Right renal cortex interstitium (tissue), 3 donors: ENCODE measurements at places on chromosomes 16 and 17.

DNA sequence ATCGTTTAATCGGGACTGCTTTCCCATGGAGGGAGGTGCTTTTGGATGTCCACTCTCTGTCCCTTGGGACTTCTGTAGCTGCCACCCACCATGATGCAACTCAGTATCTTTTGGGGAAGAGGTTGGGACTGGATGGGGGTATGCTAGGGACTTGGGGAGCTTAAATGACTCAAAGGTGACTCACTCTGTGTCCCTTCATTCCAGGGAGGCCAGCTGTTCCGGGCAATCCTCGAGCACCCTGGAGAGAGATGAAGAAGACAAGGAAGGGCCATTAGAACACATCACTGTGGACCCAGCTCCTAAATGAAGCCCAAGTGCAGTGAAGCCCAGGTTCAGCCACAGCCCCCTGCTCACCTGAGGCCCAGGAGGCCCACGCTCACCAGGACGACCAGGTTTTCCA is 4.6 kb downstream of the COL1A1 start:
- no peak for DNase-seq

DNA sequence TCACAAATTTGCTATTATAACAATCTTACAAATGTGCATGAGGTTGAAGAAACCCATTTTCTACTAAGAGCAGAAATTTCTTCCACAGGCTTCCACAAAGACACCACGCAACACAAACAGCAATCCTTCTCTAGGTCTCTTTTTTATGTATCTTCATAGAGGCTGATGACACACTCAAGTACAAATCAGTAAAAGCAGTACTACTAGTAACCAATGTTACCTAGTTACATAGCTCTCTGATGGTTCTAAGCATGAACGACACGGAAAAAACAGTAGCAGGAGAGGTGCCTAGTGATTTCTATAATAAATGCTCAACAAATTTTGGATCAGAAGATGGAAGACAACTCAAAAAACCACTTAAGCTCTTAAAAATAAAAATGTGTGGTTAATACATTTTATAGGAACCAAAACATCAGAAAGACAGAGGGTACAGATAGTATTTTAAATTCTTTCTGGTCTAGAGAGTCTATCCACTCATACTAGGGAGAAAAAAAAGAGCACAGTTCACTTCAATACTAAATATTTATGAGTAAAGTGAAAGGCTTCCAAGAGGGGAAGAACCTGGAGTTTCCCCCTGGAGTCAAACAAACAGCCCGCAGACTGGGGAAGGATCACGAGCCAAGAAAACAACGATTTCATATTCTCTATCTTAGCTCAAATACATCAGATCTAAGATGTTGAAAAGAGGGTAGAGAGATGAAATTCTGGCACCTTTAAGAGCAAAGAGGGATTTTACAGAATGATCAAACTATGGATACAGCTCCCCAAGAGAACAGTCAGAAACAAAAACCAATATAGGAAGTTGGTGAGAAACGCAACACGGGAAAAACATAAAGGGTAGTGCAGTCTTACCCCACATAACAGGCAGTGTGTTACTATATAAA is 40.2 kb downstream of the SMG6 start:
- DNase-seq: no peak

GRCh38 chr16:56518425-56518824 is 1.4 kb downstream of the BBS2 start:
- DNase-seq: no peak

GRCh38 chr16:85570213-85570734 is 42.8 kb upstream of the GSE1 start:
- no peak for DNase-seq
